ENCODE measurements at places on chromosomes 2 and 18.

- DNase-seq: peak; percentile 79
These were observed 1353.7 kb upstream of the LRRTM1 start for GRCh38 chr2:81658227-81658626.

GRCh38 chr2:39093218-39093898 lies 27.5 kb downstream of the SOS1 start:
- DNase-seq: no peak

GRCh38 chr2:134362740-134363139 lies 108.9 kb downstream of the MGAT5 start:
- DNase-seq: no peak

DNA sequence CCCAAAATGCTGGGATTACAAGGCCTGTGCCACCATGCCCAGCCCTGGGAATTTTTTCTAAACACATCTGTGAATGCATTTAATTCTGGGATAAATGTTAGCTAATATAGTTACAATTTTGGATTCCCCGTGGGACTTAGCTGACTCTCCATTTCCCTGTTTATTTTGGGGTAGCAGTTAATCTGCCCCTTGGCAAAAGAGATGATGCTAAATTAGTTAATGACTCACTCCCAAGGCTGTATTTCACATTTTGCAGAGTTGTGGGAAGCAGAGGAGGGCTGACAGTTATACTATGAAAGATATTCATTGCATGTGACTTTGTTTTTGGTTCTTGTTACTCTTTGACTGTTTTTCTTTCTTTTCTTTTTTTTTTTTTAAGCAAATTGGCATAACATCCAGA lies 3.2 kb downstream of the MTHFD2 start:
- DNase-seq: peak; percentile 49

Data from ELR (cell line).